Prostate gland (tissue), 2 donors: ENCODE measurements at places on chromosomes 2 and 18.

GRCh38 chr2:59693231-59693959 is 860.1 kb downstream of the BCL11A start:
- no peaks in the 10 kb centered on the region for H3K36me3 ChIP-seq
- no peak overlapping the region for H3K27ac ChIP-seq
- no peaks in the 10 kb centered on the region for H3K4me1 ChIP-seq
- no peak for DNase-seq

- DNase-seq: no peak
- H3K4me1 ChIP-seq: no peaks in the 10 kb centered on the region
- no peaks in the 10 kb centered on the region for H3K36me3 ChIP-seq
- no peak overlapping the region for H3K4me3 ChIP-seq
- H3K27me3 ChIP-seq: no peaks in the 10 kb centered on the region
- H3K27ac ChIP-seq: no peak overlapping the region
Observed at GRCh38 chr18:9100796-9101195, 1.7 kb upstream of the NDUFV2 start.

GRCh38 chr18:38923540-38923939 is 1357.9 kb upstream of the CELF4 start:
- H3K27ac ChIP-seq: no peak overlapping the region
- H3K36me3 ChIP-seq: no peaks in the 10 kb centered on the region
- no peaks in the 10 kb centered on the region for H3K4me1 ChIP-seq
- no peak for DNase-seq

DNA sequence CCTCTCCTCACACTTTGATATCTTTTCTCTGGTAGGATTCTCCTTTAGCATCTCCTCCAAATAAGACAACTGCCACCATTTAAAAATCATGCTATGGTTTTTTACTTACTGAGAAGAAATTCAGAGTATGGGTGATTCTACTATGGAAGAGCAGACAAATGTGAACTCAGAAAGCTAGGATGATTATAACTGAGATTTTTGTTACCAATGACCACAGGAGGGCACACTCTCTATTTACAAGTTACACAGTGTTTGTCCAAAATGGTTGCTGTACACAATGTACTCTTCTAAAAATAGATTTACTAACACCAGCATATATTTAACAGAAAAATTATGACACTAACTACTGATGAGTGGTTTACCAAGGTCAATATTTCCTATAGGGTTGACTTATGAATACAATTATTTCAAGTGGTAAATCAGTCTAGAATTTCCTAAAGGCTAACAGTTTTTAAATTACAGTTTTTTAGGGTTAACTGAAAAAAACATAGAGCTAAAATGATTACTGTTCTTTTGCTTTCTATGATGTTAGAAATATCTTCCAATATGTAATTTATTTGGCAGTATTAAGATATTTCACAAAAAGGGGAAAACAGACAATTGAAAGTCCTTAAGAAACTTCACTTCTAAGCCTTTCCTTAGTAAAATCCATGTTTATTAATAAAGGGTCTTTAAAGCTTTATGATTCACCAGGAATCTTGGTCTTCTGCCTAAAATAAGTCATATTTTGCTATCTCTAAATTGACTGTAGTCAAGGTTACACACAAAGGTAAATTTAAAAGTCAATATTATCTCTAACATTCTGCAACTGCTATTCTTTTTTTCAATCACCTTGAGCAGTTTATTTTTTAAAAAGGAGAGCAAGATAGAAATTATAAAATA is 57.2 kb downstream of the MAP4K3 start:
- H3K4me1 ChIP-seq: no peaks in the 10 kb centered on the region
- H3K4me3 ChIP-seq: no peak overlapping the region
- H3K36me3 ChIP-seq: no peaks in the 10 kb centered on the region

DNA sequence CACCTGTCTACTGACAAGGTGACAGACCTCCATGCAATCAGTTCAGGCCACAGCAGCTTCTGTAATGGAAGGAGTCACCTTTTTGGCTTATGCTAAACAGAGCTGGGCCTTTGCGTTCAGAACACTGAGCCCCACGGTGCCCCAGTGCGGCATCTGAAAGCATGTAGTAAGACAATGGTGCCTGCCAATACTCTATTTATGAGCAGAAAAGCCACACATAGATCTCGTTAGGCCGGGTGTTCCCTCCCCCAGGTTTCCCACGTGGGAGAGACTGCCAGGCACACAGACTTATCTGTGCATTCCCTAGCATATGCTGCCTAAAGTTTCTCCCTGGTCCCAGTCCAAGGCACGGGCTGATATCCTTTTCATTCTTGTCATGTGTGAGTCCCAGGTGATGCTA is 150.9 kb downstream of the ACTR3 start:
- no peak overlapping the region for H3K4me3 ChIP-seq
- H3K4me1 ChIP-seq: no peaks in the 10 kb centered on the region
- no peak overlapping the region for H3K27ac ChIP-seq
- no peaks in the 10 kb centered on the region for H3K36me3 ChIP-seq
